ENCODE measurements at places on chromosomes 4 and X. TPM values are rescaled to one million over a fixed set of nuclear protein-coding genes. Genes with fewer than 3 reads are reported as not detected.

Gene PIR
- total RNA-seq, result 2.4 TPM

Gene DCAF8L2
- total RNA-seq, result not detected

Gene TCEAL8
- 121 TPM for total RNA-seq

Gene ITM2A
- total RNA-seq, result 611 TPM

Gene BEX2
- total RNA-seq, result 35.5 TPM

Gene JCHAIN
- total RNA-seq, result 2.3 TPM

Gene RBM47
- 2.6 TPM for total RNA-seq

Gene SLC2A9
- total RNA-seq, result 2.4 TPM

Gene PRDM8
- total RNA-seq, result 4.7 TPM

Gene AREG
- 0.09 TPM for total RNA-seq

Gene UGT2B10
- total RNA-seq, result not detected

Gene DGAT2L6
- total RNA-seq, result not detected

Gene ETDA
- total RNA-seq, result not detected

Gene LIAS
- 22.2 TPM for total RNA-seq

Gene SPANXD
- total RNA-seq, result not detected

Gene CCDC120
- 0.98 TPM for total RNA-seq

Gene NOX1
- not detected for total RNA-seq
